K562 (cell line): ENCODE measurements at places on chromosomes 12 and 14. TPM values are rescaled to one million over a fixed set of nuclear protein-coding genes. Genes with fewer than 3 reads are reported as not detected.

GRCh38 chr14:67851785-67852410 lies 32.3 kb downstream of the RAD51B start:
- no peak overlapping the region for H3K27ac ChIP-seq
- H3K27me3 ChIP-seq: no peaks in the 10 kb centered on the region
- DNase-seq: no peak

GRCh38 chr14:99287269-99287942 lies 15.4 kb upstream of the BCL11B start:
- DNase-seq: no peak
- H3K4me1 ChIP-seq: no peaks in the 10 kb centered on the region
- no peaks in the 10 kb centered on the region for H3K36me3 ChIP-seq

DNA sequence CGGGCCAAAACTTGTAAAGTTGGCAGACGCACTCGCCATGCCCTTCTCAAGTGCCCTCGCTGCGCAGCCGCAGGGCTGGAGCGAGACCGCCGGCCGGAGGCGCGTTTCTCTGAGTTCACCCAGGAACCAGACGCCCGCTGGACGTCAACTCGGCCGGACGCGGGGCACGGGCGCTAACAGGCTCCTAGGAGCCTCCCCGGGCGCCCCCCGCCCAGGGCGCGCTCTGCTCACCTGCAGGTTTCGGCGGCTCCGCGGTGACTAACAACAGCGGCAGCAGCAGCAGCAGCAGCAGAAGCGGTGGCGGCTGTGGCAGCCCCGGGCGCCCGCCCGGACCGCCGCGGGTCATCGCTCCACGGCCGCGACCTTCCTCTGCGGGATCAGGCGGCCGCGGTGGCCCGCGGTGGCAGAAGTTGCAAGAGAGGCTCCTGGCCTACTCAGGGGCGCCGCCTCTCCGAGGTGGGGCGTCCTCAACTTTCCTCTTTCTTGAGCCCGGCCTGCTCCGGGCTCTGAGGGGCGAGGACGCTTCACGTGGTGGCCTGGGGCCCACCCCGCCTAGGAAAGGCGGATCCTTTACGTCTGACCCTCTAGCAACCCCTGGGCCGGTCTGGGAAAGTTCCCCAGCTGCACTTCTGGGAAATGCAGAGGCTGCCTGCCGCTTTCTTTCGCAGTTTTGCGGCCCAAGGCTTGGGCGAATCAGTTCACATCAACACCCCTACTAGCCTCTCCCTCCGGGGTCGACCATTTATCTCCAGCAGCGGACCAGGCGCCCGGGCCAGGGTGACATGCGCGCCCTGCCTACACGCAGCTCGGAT lies at the start of gene PLBD1:
PLBD1 (minus strand) TSS at position 533 of the 812 bp plus-strand sequence; CDS start at position 346, 187 bp downstream.
- no peaks in the 10 kb centered on the region for H3K4me1 ChIP-seq
- H3K27me3 ChIP-seq: no peaks in the 10 kb centered on the region
- H3K4me3 ChIP-seq: peak within 1 kb of the TSS; percentile 50

GRCh38 chr12:104626069-104626837 lies 169.5 kb downstream of the CHST11 start:
- H3K4me3 ChIP-seq: no peak overlapping the region
- no peaks in the 10 kb centered on the region for H3K27me3 ChIP-seq
- H3K4me1 ChIP-seq: peaks cover 3% of the 10 kb centered on the region; the same call in 1 of the 3 replicates
- no peak for DNase-seq
- no peak overlapping the region for H3K27ac ChIP-seq

The PTCSC3 gene
- total RNA-seq: not detected in 2 replicates

The RPAP3 gene
- total RNA-seq: 54.1 and 57.1 TPM in 2 replicates

- DNase-seq: no peak
- H3K27me3 ChIP-seq: no peaks in the 10 kb centered on the region
- H3K36me3 ChIP-seq: no peaks in the 10 kb centered on the region
- no peak overlapping the region for H3K27ac ChIP-seq
- peaks cover 6% of the 10 kb centered on the region for H3K4me1 ChIP-seq
Measured at GRCh38 chr14:102464846-102465341, 44.7 kb downstream of the ANKRD9 start.

- no peaks in the 10 kb centered on the region for H3K36me3 ChIP-seq
- H3K4me1 ChIP-seq: no peaks in the 10 kb centered on the region
- DNase-seq: no peak
- H3K27ac ChIP-seq: no peak overlapping the region
Measured at GRCh38 chr12:127419111-127419510, 847.9 kb upstream of the TMEM132C start.

DNA sequence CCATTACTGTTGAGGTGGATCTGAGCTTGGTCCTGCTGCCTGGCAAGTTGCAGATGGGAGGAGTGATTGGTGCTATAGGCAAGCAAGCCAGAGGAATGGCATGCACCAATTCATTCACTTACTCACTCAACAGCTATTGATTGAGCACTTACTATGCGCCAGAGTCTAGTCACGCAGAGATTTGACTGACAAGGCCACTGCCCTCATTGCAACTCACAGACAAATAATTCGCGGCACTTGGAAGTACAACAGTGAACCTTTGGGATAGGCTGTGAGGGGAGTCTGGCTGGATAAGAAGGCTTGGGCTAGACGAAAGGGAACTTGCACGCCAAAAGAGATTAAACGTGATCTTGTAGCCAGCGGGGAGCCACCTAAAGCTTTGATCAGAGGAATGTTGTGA lies 96.2 kb downstream of the NEDD1 start:
- H3K4me1 ChIP-seq: no peaks in the 10 kb centered on the region
- H3K36me3 ChIP-seq: no peaks in the 10 kb centered on the region
- DNase-seq: no peak
- no peak overlapping the region for H3K4me3 ChIP-seq

The RNASE4 gene
- total RNA-seq: 0.22 and 0.29 TPM in 2 replicates

The OSGEP gene
- total RNA-seq: 31.4 and 39.1 TPM in 2 replicates
